NCI-H1092 (cell line): ENCODE measurements at places on chromosomes 12 and 14.

DNA sequence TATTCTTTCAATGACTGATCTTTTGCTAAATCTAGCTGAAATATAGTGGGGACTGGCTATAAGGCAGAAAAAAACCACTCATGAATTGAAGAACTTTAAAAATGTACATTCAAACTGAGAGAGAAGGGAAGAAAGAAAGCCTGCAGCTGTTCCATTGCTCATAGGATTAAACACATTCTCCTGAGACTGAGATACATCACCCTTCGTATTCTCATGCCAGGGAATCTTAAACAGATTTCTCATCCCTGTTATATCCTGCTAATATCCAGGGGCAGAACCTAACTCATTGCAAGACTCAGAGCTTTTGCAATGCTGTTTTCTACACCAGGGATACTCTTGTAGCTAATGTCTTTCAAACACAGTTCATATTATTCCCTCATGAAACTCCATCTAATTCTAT is 67.2 kb upstream of the ACSS3 start:
- DNase-seq = no peak

DNA sequence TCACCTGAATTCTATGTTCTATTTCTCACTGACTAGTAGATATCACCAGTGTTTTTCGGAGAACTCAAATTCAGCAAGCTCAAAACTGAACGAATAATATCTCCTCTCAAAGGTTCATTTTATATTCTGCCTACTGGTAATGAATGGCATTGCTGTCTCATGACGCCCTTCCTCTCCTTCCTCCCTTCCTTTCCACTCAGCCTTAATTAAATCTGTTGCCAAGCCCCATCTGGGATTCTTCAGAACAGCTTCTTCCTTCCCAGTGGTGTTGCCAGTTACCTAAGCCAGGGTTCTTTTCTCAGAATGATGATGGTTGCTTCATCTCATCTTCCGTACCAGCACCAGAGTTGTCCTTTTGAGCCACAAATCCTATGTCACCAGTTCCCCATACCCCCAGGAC is 143.2 kb downstream of the SYNE2 start:
- DNase-seq = no peak

DNA sequence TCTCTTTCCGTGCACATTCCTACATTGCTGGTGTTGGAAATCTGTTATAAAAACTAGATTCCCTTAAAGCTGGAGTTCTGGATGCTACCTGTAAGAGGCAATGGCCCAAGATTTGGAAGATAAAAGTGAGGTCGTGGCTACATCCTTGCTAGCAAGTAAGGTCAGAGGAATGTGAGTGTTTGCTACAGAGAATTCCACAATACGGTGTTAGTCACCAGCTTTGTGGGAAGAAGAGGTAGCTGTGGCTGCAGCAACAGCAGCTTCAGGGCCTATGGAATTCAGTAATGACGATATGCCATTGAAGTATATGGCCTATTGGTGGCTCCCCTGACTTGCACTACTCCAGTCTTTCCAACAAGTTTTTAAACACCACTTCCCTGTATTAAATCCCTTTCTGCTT is 227.7 kb upstream of the TMEM260 start:
- DNase-seq = no peak

DNA sequence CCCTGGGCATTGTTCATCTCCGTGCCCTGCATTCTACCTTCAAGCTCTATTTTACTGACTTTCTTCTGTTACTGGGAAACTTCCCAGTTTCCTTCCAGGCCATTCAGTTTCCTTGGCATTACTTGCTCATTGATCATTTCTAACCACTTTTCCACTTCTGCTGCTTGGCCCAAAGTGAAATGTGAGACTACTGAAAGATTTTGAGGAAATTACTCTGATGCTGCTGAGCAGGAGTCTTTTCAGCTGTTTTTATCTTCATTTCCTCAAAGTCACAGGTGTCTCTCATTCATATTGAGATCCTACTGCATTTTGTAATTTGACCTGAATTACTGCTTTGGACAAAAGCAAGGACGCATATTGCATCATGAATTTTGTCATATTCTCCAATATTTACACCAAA is 26.4 kb upstream of the DBX2 start:
- DNase-seq = no peak

DNA sequence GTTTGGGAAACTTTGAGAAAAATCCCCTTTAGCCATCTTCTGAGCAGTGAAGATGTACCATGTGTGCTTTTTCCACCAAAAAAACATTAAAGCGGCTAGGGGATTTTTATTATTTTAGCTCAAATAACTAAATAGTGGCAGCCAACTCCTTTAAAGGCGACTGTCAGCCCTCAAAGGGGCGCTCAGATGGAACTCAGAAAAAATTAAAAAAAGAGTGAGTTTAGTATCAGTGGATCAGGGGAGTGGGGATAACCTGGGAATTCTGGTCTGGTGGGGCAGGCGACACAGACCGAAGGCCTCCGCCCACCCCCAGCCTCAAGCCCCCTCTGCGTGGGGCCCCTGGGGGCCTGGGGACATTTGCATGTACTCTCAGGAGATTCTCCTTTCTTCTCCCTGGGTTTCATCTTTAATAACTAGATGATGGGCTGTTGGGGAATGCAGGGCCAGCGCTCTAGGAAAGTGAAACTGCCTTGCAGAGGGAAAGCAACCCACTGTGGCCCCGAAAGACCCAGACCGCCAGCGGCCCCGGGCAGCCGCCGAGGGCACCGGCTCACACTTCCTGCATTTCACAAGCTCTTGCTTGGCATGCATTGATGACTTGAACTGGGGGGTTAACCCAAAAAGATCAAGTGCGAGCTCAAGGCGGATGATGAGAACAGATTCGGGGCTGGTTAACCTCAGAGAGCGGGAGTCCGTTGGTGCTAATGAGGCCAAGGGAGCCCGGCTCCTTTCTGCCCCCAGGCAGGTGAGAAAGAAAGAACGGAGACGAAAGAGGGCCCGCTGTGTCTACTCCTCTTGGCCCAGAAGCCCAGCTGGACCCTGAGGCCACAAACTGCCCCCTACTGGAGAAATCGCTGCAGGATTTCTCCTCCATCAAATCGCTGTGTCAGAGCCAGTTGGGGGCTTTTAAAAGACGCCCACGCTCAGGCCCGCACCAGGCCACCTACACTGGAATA is 7.3 kb upstream of the BATF start:
- DNase-seq = no peak

- no peak for DNase-seq
Measured at GRCh38 chr12:49787672-49788071, 40.5 kb downstream of the NCKAP5L start.
